ENCODE measurements at places on chromosomes 16 and 17.

DNA sequence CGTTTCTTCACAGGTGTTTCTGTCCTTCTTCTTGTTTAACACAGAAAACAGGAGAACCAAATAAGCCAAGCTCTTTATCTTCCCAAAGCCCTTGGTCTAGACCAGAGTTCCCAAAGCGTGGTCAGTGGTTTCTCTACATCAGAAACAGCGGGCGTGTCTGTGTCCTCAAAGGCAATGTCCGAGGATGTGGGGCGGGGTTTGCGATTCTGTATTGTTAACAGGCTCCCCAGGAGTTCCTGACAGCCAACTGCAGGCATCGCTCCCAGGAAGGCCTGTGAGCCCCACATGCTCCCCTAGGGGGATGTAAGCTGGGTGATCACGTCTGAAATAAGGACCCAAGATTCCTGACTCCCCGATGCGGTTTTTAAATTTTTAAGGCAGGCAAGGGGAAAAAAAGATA is 28.4 kb upstream of the SLC25A19 start:
- no peak for DNase-seq

- no peak for DNase-seq
These were observed 24.6 kb downstream of the LLGL2 start for GRCh38 chr17:75550139-75550465.

DNA sequence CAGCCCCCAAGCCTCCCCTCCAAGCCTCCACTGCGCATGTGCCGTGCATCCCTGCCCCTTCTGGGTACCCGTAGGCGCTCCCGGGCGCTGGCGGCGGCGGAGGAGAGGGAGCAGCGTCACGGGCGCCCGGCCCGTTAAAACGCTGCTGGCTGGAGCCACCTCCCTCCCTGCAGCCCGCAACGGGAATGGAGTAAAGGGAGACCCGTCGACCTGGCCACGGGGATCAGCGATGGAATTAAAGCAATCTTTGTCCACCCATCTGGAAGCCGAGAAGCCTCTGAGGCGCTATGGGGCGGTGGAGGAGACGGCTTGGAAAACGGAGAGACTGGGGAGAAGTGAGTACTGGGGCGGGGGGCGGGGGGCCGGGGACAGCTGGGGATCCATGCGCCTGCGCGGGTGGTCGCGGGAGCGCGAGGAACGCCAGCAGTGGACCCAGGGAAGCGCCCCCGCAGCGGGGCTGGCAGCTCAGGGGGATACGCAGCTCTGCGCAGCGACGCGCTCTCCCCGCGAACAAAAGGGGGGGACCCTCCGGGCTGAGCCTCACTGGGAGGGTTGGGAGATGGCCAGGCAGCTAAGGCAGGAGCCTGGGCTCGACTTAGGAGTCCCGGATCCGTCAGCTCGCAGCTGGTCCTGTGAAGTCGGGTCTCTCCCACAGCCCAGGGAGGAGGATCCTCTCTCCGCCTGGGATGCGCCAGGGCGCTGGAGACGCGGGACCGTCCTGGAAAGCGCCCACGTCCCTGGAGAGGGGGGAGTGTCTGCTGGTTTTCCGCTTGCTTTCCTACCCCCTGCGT is at the start of gene BMERB1:
TSS of gene BMERB1 (plus strand) at position 164 of the 791 bp plus-strand sequence. CDS start at position 230, 66 bp downstream.
- no peak for DNase-seq

DNA sequence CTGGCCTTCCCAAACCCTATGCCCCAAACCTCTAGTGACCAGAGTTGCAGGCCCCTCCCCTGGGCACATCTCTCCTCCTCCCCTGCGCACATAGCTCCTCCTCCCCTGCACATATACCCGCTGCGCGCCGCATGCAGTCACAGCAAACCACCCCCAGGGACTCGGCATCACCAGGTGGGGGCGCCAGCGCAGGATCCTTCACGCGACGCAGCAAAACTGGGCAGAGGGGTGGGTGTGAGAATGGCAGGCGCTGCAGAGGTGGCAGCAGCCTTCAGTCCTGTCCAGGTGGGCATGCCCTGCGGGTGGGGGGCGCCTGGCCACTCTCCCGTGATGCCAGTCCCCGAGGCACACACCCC is 5.6 kb downstream of the CORO6 start:
- DNase-seq = no peak

DNA sequence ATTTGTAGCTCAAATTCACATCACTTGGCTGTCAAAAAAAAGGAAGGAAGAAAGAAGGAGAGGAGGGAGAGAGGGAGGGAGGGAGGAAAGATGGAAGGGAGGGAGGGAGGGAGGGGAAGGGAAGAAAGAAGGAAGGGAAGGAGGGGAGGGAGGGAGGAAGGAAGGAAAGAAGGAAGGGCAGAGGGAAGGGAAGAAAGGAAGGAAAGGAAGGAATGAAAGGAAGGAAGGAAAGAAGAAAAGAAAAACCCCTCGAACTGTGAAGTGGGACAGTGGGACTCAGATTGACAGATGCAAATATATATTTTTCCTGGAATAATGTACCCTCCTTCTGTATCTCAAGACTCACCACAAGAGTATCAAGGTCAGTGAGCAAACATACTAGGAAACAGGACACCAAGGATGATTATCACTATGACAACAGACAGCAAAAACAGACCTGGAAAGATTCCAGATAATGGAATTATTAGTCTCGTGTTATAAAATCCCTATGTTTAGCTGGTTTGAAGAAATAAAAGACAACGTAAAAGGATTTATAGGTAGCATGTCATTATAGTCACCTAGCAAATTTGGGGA is 24.2 kb upstream of the ABCA3 start:
- no peak for DNase-seq

DNA sequence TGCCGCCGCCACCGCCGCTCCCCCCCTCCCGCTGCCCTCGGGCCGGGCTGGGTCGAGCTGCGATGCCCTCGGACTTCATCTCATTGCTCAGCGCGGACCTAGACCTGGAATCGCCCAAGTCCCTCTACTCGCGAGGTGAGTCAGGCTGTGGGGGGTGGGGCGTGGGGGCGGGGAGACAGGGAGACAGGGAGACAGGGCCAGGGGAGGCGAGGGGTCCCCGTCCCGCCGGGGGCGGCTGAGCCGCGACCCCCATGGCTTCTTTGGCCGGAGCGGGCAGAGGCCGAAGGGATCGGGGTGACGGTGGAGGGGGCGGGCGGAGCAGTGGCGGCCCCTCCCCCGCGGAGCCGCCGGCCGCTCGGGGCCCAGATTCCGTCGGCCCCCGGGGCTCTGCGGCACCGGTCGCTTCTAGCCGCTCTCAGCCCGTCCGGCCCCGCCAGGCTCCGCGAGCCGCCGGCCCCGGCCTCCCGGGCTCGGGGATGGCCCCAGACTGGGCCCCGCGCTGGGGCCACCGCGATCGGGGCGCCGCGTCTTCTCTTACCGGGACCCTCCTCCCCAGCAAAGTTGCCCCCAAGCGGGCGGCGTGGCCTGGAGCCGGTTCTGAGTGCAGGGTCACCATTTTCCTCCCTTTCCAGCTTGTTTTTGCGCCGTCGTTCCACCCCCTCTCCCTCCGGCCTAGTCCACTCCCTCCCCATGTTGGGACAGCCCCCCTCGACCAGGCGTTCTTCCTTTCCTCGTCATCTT is 644 bp downstream of the NFAT5 start:
- no peak for DNase-seq

GRCh38 chr16:26768385-26769010 is 298.2 kb upstream of the C16orf82 start:
- no peak for DNase-seq

GRCh38 chr16:72821185-72821950 is 226.6 kb downstream of the ZFHX3 start:
- no peak for DNase-seq

DNA sequence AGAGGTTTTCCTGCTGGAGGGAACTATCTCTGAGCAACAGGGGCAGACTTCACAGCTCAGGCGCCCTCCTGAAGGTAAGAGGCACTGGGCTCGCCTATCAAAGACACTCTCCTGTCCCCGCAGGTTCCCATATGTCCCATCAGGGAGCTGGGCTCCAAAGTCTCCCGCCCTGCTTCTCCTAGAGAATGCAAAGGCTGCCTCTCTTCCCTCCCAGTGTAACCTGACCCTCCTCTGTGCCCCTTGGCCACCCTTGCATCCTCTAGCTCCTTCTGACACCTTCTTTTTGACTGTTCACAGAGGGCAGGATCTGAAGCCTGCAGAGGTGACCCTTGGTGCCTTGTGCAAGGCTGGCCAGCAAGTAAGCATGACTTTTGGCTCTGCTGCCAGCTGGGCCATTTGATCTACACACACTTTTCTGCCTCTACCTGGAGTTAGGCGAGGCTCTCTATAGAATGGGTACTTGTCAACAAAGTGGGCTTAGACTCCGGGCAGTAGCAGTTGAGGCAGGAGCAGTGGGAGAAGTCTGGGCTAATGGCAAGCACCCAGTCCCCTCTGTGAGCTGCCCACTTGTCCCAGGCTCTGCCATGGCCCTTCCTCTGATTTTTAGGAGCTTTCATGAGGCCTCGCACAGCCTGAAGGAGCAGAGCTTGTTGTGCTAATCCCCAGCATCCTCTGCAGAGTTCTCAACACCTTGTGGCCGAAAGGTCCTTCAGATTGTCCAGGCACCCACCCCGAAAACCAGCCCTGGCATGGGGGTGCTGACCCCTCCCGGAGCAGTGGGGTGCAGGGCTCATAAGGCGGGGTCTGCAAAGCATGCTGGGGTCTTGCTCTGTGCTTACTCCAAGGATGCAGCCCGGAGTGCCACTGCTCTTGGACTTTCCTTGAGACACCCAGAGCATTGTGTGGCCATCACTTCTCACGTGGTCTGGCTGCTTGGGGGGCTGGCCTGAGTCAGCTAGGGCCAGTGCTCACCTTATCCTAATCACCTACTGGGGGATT is 122.9 kb downstream of the METRNL start:
- no peak for DNase-seq

DNA sequence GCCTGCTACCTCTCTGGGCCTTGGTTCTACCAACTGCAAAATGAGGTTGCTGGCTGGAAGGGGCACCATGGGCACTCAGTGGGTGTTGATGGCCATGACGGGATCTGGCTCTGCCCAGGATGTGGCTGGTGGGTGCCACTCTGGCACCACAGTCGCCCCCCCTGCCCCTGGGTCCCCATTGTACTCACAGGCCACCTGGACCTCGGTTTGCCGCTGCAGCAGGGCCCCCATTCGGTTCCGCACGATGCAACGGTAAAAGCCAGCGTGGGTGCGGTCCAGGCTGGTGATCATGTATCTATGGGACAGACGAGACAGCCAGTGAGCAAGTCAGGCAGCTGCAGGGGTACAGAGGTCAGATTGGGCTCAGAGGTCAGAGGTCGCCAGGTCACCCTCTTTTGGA is 160.1 kb upstream of the CDC42EP4 start:
- DNase-seq = no peak

DNA sequence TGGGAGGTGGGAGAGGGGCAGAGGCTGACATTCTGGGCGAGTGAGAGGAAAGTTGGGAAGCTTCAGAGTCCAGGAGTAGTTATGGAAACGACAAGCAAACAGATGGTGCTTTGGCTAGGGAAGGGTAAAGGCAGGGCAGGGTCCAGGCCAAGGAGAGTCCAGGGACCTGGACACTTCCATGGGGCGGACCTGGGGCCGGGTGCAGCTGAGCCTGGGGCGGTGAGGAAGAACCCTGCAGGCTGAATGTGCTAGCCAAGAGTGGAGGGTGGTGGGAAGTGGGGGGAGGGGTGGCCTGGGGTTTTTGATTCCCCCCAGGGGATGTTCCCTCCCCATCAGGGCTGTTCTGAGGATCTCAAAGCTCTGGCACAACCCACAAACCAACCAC is 2.6 kb downstream of the PPP1R9B start:
- DNase-seq = no peak

DNA sequence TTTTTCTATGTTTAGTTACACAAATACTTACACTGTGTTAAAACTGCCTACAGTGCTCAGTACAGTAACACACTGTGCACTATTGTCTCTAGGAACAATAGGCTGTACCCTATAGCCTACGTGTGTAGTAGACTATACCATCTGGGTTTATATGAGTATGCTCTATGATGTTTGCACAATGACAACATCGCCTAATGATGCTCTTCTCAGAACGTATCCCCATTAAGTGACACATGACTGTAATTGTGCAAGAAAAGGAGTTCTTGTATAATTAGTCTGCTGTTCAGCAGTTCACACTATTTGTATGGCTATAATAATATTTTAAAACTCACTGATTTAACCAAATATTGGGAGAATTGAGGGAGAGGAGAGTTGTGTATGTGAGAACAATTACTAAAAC is 173.7 kb downstream of the TRIM37 start:
- no peak for DNase-seq

- DNase-seq = no peak
These were observed 521 bp downstream of the C16orf87 start for GRCh38 chr16:46830417-46830901.

DNA sequence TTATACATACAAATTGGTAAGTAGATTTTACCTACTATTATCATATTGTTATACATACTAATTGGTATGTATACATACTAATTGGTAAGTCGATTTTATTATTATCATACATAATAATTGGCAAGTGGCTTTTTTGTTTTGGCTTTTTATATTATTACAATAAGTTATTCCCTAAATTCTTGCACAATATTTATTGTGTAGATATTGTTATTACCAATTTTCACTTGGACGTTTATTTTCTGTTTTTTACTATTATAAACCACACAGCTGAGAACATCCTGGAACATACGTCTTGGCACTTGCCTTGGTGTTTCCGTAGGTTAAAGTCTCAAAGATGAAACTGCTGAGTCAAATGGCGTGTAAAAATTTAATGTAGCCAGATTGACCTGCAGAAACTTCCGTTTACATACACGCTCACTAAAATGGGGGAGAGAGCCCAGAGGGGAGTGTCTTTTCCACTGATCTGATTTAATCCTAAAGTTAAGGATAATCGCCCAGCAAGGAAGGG is 18.9 kb downstream of the GNGT2 start:
- no peak for DNase-seq

DNA sequence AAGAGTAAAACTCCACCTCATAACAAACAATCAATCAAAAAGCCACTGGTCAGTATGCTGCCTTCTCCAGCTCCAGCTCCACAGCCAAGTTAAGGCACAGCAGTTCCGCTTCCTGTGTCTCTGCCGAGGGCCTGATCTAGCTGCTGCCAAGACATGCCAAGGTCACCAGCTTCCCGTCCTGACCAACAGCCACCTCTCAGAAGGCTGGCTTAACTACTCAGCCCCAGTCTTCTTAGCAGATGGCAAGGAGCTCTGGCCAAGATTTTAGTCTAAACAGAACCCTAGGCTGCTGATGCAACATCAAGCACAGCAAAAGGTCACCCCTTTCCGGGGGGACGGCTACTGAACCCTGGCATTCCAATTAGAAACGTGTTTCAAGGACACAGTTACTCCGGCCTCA is 17.7 kb upstream of the MNT start:
- no peak for DNase-seq

DNA sequence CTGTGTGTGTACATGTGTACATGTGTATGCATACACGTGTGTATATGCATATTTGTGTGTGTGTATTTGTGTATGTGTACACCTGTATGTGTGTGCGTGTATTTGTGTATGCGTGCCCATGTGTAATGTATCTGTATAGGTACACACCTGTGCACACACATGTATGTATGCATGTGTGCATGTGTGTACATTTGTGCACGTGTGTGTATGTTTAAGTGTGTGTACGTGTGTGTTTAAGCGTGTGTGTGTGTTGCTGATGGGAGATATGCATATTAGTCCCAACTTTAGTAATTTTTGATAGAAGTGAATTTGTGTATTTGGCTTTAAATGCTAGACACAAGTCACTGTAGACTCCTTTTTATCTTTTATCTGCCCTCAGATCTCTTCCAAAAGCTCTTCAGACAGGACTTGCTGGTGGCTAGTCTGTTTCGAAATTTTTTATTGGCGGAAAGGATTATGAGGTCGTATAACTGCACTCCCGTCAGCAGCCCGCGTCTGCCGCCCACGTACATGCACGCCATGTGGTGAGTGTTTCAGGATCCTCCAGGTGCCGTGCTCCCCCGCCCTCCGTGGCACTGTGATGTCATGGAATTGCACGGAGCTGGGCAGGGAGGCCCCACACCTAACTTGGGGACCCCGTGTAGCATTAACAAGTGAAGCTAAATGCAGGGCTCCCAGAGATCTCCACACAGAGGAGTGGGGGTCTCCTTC is 168.8 kb upstream of the CHMP6 start:
- no peak for DNase-seq

Measured in BJ (cell line).